GM12865 (cell line): ENCODE measurements at places on chromosomes 11 and 22.
A peak's percentile ranks its signal among the peaks of the same experiment; 100 is the strongest.

DNA sequence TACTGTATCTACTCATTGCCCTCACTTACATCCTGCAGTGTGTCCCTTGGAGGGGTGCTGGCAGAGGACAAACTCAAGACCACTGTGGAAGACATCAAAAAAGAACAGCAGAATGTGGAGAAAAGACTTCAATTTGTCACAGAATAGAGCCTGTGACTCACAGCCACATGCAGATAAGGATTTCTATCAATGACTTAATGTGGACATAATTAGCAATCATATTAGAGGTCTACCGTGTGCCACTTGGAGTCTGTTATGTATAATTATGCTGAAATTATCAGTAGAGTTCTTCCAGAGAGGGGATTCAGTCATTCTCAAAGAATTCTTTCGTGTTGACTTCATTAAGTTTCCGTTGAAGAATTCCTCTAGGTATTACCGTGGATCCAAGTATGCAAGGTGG, 473.5 kb downstream of the MIAT start:
- DNase-seq, result no peak

DNA sequence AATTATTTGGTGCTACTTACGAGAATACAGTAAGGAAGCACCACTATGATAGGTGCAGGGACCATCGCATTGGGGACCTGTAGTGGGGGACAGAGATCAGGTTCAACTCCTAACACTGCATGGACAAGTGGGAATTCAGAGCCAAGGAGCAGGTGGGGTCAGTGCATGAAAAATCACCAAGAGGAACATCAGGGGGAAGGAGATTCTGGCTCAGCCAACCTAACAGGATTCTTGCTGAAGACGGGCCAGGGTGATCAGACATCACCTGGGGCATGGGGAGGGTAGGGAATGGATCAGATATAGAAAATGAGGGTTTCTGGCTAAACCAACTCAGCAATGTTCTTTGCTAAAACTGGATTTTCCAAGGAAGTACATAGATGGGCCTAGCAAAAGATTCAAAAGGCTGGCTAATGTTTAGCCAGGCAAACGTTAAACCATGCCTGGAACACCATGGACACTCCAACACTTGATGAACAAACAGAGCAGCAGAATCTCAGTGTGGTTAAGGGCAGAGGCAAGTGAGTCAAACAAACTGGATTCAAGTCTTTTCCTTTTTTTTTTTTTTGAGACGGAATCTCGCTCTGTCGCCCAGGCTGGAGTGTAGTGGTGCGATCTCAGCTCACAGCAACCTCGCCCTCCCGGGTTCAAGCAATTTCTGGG, 70.0 kb downstream of the MICAL3 start:
- no peak for DNase-seq

DNA sequence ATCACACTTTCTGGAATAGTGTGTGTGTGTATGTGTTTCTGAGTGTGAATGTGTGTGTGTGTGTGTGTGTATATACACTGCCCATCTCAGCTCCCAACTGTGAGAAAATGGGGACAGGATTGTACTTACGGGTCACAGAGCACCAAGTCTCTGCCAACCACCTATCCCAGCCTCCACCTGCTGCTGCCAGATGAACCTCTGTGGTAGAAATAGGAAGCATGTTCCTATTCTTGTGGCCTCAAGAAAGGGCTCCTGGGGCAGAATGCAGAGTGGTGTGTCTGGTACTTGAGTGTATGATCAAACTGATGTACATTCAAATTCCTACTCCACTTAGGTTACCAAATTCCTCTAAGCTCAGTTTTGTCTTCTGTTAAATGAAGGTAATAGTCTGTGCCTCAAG, 14.6 kb downstream of the UBASH3B start:
- no peak for DNase-seq

DNA sequence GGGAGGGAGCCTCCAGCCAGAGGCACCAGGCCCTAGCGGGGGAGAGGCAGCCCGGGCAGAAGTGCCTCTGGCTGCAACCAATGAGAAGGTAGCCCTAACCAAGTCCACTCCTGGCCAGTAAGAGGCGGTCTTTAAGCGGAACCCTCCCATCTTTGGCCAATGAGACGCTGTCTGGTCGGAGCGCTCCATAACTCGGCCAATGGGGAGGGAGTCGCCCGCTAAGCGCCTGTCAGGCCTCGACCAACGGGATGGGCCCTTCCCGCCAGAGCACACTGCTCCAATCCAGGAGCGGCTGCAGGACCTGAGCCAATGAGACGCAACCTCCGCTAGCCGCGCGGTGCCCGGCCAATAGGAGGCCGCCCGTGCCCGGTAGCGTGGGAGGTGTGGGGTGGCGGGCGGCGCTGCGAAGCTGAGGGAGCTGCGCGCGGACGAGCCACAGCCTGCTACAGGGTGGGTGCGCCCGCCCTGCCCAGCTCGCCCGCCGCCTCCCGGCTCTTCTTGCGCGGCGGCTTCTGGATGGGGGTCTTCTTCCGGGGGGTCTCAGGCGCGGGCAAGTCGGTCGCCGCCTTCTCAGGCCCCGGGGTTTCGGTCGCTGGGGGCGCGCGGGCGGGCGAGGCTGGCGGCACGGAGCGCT, 12.6 kb downstream of the SCARF2 start:
- DNase-seq, result no peak

DNA sequence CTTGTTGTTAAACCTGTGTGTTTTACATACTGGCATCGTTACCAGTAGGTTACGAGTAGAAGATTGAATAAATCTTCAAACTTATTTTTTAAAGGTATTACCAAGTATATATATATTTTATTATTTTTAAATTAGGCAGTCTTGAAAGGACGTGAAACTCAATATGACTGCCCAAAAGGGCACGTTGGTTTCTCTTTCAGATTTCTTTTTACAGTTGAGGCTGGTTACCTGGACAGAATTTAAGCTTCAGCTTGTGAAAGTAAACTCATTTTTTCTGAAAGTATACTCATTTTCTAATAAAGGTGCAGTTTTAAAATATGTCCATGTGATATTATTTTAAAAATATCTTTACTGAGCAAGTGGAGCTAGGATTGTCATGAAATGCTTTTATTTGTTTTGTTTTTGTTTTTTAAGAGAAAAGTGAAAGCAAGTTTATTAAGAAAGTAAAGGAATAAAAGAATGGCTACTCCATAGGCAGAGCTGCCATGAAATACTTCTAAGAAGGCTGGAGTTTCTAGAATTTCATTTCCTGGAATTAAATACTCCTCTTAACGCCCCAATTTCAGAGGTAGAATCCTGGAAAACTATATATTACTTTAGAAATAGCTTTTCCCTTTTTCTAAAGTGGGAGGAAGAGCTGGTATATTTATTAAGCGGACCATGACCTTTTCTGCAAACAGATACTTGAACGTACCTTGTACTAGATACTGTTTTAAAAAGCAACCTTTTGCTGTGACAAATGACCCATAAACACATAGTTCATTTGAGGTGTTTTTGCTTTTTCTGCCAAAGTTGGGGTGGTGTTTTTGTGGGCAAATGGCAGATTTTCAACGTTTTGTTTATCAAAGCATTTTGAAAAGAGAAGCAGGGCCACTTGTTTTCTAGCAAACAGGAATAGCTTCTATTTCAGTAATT, 1.9 kb downstream of the FBXO7 start:
- DNase-seq, result peak; percentile 47

DNA sequence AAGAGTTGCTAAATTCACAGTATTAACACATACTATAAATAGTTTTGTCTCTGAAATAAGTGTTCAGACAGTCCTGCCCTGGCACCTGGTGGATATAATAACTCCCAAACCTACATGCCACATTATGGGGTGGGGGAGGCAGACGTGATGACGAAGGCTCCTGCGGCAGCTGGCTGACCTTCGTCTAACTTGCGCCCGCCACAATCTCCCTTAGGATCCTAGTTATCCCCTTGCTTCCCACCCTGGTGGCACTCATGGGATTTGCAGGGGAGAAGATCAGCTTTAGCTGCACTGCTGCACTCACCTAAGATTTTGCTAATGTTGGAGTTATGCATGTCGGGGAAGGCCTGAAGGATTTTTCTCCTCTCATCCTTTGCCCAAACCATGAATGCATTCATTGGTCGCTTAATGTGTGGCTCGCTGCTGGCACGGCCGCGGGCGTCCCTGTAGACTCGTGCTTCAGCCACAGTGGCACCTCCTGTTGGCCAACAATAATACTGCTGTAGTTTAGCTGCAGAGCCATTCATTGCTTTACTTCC, 367.6 kb downstream of the SOX6 start:
- DNase-seq, result no peak

- DNase-seq, result no peak
These were observed 55.3 kb downstream of the TRMU start for GRCh38 chr22:46390652-46391301.

DNA sequence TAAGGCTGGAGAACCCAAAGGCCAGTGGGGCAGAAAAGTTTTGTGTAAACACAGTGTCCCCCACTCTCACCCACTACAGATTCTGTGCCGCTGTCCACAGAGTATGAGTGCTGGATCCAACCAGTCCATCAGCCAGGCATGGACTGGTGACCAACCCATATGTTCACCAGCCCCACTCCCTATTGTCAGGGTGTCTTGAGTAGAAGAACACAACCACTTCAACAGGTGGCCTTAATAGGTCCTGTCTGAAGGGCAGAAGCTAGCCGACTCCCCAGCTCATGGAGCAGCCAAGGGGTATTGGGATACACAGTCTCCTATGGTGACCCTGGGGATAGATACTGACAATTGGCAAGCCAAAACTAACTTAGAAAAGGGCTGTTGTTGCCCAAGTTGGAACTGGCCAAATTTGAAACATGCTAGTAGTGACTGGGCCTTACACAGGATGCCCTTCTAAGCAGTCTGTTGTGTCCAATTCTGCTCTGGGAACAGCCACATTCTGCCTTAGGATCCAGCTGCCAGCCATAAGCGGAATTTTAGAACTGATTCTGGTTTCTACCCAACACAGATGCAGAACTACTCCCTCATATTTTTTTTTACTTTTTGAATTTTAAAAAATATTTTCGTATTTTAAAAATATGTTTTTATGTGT, 19.8 kb upstream of the PGM2L1 start:
- no peak for DNase-seq

DNA sequence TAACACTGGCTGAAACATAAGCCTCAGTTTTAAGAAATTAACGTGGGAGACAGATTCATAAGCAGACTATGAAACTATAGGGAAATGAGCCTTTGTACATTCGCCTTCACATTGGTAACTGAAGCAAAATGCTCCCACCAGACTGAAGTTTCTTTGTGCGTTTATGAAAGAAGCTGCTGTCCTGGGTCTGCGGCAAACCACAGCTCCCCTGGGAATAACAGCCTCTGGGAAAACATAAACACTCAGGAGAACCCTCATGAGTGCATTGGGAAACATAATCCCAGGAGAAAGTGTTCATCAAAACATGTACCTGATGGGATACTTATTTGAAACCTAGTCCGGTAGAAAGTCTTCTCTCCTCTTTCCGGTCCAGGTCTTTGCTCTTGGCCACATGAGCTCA, 193.1 kb upstream of the LARGE1 start:
- DNase-seq, result no peak

DNA sequence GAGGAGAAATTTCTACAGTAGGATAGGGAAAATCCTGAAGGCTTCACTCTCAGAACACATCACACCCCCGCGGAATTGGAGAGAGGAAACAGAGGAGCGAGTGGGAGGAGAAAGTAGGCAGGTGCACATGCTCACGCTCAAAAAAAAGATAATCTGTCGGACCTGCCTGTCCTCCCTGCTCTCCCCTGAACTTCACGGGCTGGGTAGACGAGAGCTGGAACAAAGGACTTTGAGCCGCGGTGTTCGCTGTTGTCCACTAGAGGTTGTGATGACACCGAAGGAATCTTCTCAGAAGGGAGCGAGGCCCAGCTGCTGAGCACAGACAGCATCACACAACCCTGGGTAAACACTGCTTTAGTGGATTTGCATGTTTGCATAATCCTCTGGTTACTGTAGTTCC, 5.0 kb downstream of the SEZ6L start:
- DNase-seq, result no peak

DNA sequence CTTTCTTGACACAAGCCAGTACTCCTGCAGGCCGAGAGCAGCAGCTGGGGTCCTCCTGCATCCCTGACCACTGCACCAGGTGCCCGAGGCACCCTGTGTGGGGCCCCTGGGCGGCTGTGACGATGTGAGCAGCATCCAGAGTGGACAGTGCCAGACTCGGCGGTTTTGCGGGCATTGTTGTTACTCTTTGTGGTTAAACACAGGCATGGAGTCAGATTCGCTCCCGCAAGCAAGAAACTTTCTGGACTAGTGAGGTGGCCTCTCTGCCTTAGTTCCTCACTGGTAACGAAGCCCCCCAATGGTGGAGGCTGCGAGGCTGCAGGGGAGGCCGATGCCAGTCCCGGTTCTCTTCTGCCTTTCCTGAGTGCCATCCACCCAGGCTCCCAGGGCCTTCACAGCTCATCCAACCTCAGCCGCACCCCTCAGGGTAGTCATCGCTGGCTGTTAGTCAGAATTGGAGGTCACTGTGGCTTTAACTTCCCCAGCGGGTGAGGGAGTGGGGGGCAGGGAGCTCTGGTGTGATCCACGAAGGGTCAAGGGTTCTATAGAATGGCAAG, 3.7 kb upstream of the CLDN5 start:
- DNase-seq, result no peak
